Activated T-helper 2 cell treated with anti-CD3 and anti-CD28 coated beads, Interferon-gamma antibody, Interleukin-2, Interleukin-4, amounts not matched to agents 10 μg/mL and 5 μg/mL and 100 μg/mL, durations not matched to agents 14 hours and 24 hours and 36 hours (primary cell): ENCODE measurements at places on chromosomes 7 and 10. TPM values are rescaled to one million over a fixed set of nuclear protein-coding genes. Genes with fewer than 3 reads are reported as not detected.

CPN1 gene
- not detected in 2 replicates for total RNA-seq

NODAL gene
- total RNA-seq, result not detected in 2 replicates

TSPAN12 gene
- not detected in 2 replicates for total RNA-seq

IDI2 gene
- not detected in 2 replicates for total RNA-seq

LBX1 gene
- not detected in 2 replicates for total RNA-seq

TIMM23 gene
- 90.9 and 93.6 TPM in 2 replicates for total RNA-seq

LRRC61 gene
- 22.7 and 25.8 TPM in 2 replicates for total RNA-seq

HABP2 gene
- not detected in 2 replicates for total RNA-seq

TRIM50 gene
- not detected in 2 replicates for total RNA-seq
